ENCODE measurements at places on chromosomes 16 and 17.

GRCh38 chr17:48295362-48296288 lies 134.4 kb downstream of the SKAP1 start:
- DNase-seq, result no peak

GRCh38 chr17:55582897-55583296 lies 71.6 kb upstream of the SMIM36 start:
- no peak for DNase-seq

DNA sequence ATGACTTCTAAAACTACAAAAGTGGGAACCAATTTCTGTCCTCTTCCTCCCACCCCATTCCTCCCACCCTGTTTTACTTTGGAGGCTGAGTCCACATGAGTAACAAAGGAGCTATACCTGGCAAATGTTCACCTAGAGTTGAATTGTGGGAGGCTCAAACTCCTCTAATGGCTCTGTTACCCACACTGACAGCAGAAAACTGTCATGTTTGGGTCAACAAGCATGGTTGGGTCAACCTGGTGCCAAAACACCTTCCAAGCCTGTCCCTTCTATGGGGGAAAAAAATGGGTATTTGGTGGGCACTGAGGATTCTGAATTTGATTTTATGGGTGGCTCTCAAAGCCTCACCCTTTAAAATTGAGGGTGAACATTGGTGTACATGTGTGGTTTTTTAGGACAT lies 12.0 kb upstream of the HOXB13 start:
- DNase-seq, result no peak

DNA sequence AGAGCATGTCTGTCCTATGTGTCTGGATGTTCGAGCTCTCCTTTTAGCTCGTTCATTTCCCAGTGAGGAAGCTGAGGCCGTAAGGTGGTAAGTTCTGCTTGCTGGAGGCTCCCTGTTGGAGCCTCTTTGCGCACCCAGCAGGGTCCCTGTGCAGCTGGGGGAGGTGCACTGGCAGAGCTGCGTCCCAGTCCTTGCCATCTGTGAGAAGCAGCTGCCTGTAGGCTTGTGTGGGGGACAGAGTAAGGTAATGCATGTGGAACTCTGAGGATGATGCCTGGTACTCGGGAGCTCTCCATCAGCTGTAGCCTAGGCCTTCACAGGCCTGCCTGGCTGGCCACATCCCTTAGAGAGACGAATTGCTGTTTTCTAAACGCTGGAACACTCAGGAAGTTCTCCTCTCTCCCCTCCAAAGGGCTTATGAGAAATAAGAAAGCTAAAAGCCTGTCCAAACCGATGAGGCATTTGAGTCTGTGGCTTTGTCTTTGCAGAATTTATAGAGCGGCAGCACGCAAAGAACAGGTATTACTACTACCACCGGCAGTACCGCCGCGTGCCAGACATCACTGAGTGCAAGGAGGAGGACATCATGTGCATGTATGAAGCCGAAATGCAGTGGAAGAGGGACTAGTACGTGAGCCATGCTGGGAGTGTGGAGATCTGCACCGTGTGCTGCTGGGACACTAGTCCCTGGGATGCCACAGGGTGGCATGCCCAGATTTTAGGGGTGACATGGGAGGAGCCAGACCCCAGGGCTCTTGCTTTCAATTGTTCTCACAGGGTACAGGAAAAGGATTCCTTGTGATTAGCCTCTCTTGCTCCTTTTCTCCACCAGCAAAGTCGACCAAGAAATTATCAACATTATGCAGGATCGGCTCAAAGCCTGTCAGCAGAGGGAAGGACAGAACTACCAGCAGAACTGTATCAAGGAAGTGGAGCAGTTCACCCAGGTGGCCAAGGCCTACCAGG lies 1.6 kb downstream of the NDUFB10 start:
- DNase-seq, result no peak

GRCh38 chr17:70810609-70811008 lies 641.3 kb downstream of the KCNJ2 start:
- no peak for DNase-seq

DNA sequence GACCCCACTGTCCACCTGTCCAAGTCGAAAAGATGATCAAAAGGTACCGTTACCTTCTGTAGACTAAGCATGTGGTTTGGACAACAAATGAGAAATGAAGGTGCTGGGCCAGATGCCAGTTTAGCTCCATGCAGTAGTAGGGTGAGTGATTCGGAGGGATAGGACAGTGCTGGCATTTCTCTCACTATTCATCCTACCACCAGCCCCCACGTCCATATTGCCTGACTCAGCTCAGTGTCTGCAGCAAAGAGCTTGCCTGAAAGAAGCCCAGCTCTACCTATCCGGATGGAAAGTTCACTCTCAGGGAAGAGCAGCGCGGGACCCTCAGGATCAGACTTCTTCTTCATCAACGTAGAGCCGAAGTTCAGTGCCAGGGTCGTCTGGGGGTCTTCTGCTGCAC lies 145.0 kb downstream of the SLC39A11 start:
- no peak for DNase-seq

DNA sequence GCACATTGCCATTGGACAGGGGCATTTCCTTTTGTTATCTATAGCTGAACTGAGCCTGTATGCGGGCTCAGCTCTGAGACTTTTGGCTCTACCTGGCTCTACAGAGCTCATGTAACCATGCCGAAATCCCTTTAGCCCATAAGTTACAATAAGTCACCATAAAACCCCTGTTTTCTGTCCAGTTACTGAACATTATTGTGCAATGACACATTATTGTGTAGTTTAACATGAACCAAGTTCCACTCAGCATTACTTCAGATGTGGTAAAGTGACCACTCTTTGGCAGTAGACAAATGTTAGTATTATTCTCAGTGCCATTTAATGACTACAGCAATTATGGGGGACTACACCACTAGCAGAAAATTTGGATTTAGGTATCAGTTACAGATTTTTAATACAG lies 65.4 kb upstream of the RASL10B start:
- no peak for DNase-seq

GRCh38 chr16:69859105-69859989 lies 91.8 kb upstream of the CLEC18A start:
- DNase-seq, result peak; percentile 23

DNA sequence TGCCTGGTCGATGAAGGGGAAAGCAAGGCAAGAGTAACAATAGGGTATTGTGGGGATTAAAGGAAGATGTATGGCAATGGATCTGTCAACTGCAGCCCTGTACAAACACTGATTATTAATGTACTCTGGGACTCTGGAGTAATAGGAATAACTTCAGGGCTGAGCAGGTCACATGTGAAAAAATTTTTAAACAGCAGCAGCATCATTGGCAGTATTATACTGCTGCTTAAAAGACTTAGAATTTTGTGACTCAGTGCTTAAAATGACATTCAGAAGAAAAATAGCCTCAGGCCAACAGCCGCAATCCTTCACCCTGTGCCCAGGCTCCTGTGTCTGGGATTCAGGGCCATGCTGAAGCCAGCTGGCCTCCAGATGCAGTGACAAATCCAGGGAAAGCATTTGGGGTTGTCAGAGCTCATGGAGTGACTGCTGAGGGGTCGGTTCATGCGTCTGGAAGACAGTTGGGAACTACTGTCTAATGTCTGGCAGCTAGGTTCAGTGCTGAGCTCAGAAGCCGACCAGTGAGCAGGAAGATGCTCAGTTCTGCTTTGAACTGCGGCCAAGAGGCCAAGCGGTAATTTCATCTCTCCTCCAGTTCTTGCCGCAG lies 22.2 kb downstream of the TEX2 start:
- peak; percentile 37 for DNase-seq

DNA sequence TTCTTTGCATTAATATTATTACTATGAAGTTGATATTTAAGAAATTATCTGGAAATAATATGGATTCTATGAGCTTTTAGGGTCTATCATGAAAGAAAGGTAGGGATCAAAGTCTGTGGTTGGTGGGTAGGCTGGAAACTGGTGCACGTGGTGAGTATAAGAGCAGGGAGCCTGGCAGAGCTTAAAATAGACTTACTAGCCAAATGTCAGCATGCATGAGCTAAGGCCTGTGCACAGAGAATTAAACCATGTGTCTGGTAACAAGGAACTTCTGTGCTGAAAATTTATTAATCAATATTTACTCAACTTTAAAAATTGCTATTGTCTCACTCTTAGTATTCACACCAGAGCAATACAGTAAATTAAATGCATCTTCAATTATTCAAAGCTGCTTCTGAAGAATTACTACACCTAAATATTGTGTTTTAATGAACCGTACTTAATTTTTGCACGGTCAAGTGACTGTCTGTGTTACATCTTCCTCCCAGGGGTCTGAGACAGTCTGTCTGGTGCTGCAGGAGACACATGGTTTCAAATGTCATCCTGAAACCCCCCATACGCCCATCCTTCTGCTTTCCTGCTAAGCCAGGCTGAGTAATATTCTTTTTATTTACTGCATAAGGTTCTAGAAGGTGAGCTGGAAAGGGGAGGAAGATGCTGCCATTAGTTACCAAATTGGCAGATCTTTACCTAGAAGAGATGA lies 161.0 kb upstream of the NLRP1 start:
- DNase-seq, result no peak

GRCh38 chr17:17320911-17321220 lies 17.7 kb downstream of the NT5M start:
- DNase-seq, result no peak

DNA sequence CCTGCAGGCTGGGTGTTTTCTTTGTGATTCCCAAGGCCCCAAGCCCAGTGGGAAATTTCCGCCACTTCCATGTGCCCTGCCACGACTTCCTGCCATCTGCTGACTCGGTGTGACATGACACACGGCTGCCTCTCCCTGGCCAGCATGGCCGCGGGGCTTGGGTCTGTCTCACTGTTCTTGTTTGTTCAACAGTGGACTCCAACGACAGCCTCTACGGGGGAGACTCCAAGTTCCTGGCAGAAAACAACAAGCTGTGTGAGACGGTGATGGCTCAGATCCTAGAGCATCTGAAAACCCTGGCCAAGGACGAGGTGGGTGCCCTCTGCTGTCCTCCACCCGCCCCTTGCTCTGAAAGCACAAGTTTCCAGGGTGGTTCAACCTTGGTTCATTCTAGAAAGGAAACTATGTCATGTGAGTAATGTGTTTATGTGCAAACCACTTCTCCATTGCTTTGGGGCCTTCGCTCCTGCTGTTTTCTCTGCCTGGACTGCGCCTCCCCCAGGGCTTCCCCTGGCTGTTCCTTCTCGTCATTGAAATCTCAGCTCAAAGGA lies 26.8 kb downstream of the KNOP1 start:
- DNase-seq, result no peak

DNA sequence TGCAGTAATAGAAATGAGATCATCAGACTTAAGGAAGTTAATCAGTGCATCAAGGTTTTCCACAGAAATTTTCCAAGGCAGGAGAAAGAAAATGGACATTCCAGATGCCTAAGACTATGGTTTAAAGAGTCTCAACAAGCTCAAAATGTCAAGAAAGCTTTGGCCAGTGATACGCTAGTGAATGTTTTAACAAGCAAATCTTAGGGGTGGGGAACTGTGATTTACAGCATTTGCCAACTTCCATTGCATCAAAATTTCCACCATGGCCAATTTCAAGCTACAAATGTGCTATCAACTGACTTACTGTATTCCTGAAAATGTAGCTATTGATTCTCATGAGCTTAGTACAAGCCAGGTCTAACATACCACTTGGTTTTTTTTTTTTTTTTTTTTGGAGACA lies 82.4 kb upstream of the CLEC3A start:
- no peak for DNase-seq

DNA sequence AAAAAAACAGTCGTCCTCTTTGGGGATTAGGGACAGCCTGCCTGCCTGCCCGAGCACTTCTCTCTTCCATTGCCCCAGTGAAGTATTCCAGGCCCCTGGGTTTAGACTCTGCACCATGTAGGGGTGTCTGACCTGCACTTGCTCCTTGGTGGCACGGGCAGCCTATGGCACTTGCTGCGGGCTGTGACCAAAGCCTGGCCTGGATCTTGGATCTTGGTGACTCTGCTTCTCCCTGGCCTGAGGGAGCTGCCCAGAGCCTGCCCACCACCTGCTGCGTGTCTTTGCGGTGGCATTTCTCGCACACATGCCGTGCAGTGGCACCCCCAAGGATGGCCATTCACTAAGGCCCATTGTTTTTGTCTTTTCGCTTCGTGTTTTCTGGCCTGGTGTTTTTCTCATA lies 6.1 kb upstream of the STH start:
- no peak for DNase-seq

DNA sequence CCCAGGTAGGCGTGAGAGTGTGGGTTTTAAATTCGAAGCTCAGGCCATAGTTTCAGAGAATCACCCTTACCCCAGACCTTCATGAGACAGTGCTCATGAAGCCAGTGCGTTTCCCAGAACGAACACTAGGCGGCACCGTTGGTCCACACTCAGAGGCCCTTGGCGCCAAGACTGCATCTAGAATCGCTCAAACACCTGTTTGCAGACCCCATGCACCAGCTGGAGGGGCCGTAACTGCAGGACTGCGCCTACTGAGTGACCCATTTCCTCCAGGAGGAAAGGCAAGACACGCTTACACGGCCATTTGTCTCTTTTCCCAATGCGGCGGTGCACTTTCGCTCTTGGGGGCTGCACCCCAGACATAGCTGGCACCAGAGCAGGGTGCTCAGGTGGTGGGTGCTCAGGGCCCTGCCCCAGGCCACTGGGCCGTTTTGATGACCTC lies 34.0 kb downstream of the ADGRG5 start:
- DNase-seq, result peak; percentile 29

DNA sequence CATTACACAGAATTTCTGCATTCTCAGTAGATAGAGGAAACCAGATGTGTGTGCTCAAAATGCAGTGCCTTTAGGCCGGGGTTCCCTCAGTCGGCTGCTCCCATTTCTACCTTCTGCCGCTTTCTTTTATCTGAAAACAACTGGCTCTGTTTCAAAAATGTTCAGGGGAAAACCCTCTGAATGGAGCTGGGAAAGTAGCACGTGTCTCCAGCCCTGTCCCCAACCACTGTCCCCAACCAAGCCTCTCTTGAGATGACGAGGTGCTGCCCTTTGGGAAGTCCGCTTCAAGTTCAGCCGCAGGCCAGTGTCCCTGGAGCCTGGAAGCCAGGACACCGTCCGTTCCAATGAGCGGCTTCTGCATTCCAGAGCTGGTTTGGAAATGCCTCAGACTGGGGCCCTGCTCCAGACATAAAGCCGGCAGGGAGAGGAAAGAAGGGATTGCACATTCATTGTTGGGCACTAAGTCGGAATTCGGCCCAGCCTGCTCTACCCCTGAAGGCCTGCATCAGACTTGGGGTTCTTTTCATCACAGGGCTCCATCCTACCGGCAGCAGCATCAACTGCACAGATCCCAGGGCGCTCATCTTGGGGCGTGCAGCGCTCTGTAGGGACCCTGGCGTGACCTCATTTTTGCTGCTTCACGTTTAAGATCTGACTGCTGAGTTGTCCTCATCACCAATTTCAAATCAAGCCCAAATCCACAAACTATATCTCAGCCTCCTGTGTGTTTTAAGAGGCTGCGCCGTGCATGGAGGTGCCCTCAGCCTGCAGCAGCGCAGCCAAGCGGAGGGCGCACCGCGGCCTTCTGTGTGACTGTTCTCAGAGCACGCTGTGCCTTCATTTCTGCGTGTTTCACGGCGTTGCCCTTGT lies 111.3 kb downstream of the BANP start:
- peak; percentile 38 for DNase-seq

DNA sequence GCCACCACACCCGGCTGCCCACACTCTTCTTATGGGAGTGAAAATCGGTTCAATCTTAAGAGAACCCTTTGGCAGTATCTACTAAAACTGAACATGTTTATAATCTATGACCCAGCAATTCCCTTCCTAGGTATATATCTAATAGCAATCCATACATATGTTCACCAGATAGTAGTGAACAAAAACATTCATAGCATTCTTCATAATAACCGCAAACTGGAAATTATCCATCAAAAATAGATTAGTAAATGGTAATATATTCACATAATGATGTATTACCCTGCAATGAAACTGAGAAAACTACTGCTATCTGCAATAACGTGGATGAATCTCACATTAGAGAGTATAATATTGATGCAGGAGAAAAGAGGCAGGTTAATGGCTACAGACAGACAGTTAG lies 23.1 kb downstream of the COPRS start:
- DNase-seq, result no peak

- DNase-seq, result no peak
Observed at GRCh38 chr17:17180741-17181525, 25.2 kb downstream of the PLD6 start.

Measured in gastrocnemius medialis (tissue), 4 donors.